Dorsolateral prefrontal cortex (tissue), 122 donors: ENCODE measurements at places on chromosomes 3 and 15. TPM values are rescaled to one million over a fixed set of nuclear protein-coding genes. Genes with fewer than 3 reads are reported as not detected.

Gene PRSS50
- 0.39 TPM for total RNA-seq

Gene TUSC7
- not detected for total RNA-seq

Gene CAND2
- 24.5 TPM for total RNA-seq

Gene CACNA2D3
- 104 TPM for total RNA-seq

Gene KIF7
- total RNA-seq: 4.2 TPM
